Large intestine (tissue), 12 donors: ENCODE measurements at places on chromosomes 12 and 14. TPM values are rescaled to one million over a fixed set of nuclear protein-coding genes. Genes with fewer than 3 reads are reported as not detected.

DNA sequence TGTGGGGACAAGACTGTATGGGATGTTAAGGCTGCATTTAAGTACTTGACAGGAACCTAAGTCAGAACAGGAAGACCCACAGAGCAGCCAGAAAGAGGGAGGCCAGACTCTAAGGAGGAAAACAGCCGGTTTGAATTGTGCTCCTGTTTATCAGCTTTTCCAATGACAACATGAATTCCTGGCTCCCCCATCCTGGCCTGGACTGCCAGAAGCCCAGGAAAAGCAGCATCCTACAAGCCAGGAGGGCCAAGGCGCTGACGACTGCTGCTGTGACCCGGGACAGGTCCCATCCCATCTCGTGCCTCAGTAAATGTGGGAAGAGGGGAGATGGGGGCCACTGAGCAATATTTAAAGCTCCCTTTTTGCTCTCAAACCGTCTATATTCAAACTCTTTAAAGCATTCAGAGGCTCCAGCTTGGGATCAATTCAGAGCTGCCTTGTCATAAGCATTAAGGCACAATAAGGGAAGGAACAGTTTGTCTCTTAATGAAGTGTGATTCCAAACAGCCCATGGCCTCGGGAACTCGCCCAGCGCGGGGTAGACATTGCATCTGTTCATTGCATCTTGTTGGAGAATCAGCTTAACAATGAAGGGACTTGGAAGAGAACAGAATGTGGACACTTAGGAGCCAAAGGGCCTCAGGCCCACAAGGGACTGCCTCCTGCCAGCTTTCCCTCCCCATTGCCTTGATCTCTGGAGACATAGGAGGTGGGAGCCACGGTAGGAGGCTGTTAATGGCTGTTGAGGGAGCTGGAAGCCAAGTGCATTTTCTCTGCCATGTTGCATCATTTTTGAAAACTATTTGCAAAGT is 49.6 kb downstream of the CMKLR1 start:
- H3K4me1 ChIP-seq: no peaks in the 10 kb centered on the region
- DNase-seq: no peak
- no peaks in the 10 kb centered on the region for H3K27me3 ChIP-seq
- no peak overlapping the region for H3K4me3 ChIP-seq
- no peak overlapping the region for H3K27ac ChIP-seq

DNA sequence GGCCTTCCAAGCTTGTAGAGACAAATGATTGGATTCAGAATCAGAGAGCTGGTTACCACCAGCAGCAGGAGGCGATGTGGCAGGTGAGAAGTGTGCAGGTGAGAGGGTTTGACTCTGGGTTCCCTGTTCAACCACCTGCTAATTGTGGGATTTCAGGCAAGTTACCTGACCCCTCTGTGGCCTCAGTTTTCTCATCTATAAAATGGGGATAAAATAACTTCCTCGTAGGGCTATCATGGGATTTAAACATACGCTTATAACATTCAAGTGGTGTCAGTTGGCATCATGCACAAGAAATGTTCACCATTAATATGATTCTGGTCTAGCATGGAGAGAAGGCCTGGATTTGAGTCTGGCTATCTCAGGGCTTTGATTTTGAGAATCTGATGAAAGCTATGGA is 143.8 kb upstream of the MYL2 start:
- H3K27me3 ChIP-seq: no peaks in the 10 kb centered on the region
- no peak overlapping the region for H3K27ac ChIP-seq
- no peak for DNase-seq
- H3K4me1 ChIP-seq: no peaks in the 10 kb centered on the region
- no peaks in the 10 kb centered on the region for H3K36me3 ChIP-seq

- no peak for DNase-seq
- H3K4me1 ChIP-seq: no peaks in the 10 kb centered on the region
- H3K27ac ChIP-seq: no peak overlapping the region
- no peaks in the 10 kb centered on the region for H3K36me3 ChIP-seq
- peaks cover 12% of the 10 kb centered on the region for H3K27me3 ChIP-seq
These were observed 213.9 kb downstream of the TBX5 start for GRCh38 chr12:114192013-114192412.

The KRT79 gene
- polyA plus RNA-seq: not detected

The KRT75 gene
- polyA plus RNA-seq: not detected

The AJUBA gene
- 22.0 TPM for polyA plus RNA-seq

The WSCD2 gene
- 1.5 TPM for polyA plus RNA-seq
